WERI-Rb-1 (cell line): ENCODE measurements at places on chromosomes 5 and 9.

DNA sequence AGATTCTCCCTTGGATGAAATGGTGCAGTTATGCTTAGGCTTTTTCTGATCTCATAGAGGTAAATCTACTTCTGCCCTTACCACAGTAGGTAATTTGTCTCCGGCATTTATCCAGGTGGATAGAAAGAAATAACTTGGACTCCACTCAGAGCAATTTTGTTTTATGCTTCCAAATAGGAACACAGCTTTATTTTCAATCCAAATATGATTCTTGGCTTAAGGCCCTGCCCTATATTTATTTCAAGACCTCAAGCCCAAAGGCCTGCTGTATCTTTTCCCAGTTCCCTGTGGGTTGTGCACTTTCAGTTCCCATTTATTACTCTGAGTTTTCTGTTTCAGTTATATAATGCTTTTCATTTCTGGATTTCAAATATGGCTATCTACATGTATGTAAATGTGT is 274.2 kb upstream of the SMC2 start:
- DNase-seq: no peak

- no peak for DNase-seq
Measured at GRCh38 chr5:43802119-43802518, 199.1 kb downstream of the NNT start.

GRCh38 chr5:75622564-75622963 is 11.3 kb downstream of the ANKDD1B start:
- DNase-seq: no peak

GRCh38 chr9:130864541-130864940 is 29.5 kb downstream of the ABL1 start:
- DNase-seq: no peak

- no peak for DNase-seq
Measured at GRCh38 chr5:98791001-98791519, 17.6 kb downstream of the RGMB start.

- DNase-seq: no peak
Measured at GRCh38 chr5:114412510-114413171, 50.8 kb downstream of the KCNN2 start.

DNA sequence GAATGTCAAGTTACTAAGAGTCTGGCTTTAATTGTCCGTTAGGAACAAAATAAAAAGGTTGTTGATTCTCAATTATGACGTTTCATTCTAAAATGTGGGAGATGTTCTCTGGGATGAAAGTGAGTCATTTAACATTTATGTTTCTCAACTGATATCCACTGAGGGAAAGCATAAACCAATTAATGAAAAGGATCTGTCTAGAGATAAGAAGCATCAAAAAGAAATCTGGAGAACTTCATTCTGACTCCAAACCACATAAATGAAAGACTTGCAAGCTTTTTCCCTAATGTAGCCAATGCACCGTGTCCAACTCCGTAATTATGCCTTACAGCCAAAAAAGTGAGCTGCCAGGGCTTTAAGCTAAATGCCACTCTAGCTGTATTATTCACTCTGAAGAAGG is 654.2 kb downstream of the TLE1 start:
- no peak for DNase-seq

DNA sequence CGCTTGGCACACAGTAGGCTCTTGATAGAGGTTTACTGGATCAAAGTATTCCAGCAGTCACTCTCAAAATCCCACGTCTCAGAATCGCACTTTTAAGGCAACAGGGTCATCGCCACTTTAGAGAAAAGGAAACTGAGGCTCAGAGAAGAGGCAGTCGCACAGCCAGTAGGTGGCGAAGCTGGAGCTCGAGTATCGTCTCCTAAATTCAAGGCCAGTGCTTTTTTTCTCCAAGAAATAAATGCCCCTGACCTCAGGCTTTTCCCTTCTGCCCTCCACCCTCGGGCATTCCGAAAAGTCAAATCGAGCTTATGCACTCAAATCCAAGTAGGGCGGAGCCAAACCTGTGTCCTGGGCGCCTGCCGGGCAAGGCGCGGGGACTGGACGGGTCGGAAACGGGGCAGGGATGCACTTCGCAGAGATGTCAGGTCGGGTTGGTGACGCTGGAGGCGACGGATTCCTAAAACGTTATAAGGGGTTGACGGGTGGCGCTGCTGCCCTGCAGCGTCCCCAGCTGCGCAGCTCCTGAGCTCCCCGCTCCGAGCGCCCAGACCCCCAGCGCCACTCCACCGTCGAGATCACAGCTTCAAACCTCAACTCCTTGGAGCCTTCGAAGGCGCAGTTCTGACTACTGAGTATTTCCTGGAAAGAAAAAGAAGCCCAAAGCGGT is 4.7 kb upstream of the FOXB2 start:
- no peak for DNase-seq

GRCh38 chr5:108749128-108749861 is 1.6 kb downstream of the FER start:
- no peak for DNase-seq
